ENCODE measurements at places on chromosomes 5 and 9.

DNA sequence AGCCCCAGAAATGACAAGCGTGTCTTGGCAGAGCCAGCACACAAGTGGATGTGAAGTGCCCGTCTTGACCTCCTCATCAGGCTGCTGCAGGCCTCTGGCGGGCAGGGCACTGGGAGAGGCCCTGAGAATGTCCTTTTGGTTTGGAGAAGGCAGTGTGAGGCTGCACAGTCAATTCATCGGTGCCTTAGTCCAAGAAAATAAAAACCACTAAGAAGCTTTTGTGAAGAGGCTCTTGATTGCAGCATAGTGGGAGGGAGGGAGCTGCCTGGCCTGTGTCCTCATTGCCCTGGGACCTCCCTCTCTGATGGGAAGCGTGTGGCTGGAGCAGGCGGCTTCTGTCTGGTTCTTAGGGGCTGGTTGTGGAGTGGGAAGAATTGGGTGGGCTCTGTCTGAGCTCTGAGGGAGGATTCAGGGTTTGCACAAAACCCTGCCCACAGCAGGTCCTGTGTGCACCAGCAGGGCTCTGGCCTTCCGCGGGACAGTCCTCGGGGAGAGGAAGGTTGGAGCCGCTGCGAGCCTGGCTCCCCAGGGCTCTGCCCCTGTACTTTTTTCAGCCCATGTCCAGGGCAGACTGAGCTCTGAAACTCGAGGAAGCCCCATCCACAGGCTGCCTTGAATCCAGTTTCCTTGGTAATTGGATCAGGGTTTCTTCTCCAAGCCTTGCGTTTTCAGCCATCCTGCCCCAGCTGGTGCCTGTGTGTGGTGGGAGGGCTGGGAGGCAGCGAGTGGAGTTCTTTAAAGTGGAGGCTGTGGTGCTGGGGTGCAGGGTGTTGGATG, 1.1 kb downstream of the HRCT1 start:
- no peak for DNase-seq

DNA sequence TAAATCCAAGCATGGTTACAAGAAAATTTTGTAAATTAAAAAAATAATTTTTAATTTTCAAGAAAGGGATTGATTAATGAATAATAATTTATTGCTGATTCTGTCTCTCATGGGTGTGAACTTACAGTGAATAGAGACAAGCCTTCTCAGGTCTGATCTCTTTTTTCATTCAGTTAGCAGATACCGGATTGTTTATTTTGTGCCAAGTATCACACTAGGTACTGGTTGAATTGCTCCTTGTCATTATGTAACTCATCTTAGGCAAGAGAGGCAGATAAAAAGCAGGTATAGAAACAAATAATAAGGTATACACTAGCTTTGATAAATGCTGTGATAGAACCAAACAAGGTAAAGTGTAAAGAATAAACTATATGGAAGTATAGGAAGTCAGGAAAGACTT, 283.3 kb downstream of the PJA2 start:
- no peak for DNase-seq

- no peak for DNase-seq
Observed at GRCh38 chr5:141343242-141343952, at the start of gene PCDHGA3. Gene PCDHGA3, plus strand, starts transcription at chr5:141343829. Its CDS starts 205 bp downstream, at chr5:141344034.

GRCh38 chr9:1009101-1009707, 32.7 kb downstream of the DMRT3 start:
- no peak for DNase-seq

- DNase-seq = no peak
Observed at GRCh38 chr9:29730163-29730562, 2156.9 kb upstream of the C9orf72 start.

DNA sequence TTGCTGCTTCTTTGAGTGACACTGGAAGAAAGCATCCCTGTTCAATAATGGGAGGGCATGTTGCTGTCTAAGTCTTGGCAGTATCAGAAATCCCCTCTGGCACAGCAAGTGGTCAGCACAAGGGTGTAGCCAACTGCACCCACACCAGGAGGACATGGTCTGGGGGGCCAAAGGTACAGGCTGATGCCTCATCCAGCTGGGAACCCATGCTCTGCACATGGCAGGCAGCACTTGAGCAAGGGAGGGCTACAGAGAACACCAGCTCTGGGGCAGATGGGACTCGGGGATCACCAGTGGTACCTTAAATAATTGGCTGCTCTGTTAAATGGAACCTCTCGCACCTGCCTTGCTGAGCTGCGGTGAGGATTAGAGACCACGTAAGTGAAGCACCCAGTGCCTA, 265.2 kb downstream of the SYK start:
- no peak for DNase-seq

GRCh38 chr9:136003411-136004218, 42.4 kb upstream of the UBAC1 start:
- DNase-seq = no peak

GRCh38 chr5:67935908-67936566, 279.5 kb upstream of the PIK3R1 start:
- DNase-seq = no peak

DNA sequence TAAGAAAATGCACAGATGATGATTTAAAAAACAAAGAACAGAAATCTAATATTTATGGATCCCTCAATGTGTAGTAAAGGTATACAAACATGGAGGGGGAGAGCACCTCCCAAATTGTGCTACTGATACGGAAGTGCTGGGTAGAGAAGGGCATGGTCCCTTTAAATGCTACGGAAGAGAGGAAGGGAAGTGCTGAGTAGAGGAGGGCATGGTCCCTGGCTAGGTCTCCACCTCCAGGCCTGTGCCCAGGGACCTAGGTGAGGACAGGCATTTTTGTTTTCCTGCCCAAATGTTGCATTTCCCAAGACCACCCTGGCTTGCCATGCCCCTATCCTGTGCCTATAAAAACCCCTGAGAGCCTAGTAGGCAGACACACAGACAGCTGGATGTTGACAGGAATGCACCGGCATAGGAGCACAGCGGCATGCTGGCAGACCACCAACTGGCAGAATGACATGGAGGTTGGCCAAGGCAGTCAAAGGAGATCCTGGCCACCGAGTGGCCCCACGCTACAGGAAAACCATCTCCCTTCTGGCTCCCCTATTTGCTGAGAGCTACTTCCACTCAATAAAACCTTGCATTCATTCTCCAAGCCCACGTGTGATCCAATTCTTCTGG, 62.1 kb upstream of the SPDL1 start:
- DNase-seq = no peak

- no peak for DNase-seq
Observed at GRCh38 chr9:132424857-132425674, 15.1 kb downstream of the CFAP77 start.

DNA sequence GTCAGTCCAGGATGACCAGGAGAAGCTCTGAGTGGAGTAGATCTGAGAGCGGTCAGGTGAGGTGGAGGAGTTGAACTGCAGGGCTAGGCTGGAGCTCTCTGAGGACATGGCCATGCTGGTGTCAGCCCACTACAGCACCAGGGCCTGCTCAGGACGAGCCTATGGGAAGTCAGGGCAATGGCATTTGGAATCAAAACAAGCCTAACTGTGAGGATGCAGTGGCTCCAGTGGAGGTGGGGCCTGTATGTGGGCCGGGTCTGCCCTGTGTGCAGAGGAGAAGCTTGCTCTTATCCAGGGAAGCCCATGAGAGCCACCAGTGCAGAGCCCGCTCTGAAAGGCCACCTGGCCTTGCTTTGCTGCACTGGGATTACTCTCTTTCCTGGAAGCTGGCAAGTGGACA, 11.1 kb downstream of the CXCL14 start:
- DNase-seq = no peak

DNA sequence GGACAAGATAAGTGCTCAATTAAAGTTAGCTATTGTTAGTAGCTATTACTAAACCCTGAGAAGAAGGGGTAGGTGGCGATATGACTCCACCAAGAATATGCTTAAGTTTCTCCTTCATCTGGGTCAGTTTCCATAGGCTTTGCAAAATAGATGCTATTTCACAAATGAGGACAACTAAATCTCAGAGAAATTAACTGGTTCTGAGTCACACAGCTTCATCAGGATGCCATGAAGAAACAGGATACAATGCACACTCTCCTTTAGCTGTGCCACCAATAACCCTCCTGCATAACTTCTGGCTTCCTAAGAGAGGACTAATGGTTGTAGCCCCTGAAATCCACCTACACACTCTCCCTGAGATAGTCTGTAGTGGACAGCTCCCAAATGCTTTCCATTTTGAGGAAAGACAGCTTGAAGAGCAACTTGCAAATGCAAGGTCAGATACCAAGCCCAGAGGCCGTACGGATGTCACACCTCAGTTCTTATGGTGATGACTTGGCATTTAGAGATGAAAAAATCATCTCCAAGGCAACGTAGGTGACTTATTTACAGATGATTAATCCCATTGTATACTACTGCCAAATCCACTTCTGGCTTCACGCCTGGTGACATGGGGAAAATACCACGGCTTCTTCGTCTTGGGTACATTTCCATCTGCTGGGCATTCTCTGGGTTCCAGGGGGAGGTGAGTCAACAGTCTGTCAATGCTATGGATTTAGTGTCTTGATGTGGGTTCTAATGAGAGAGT, 251.4 kb upstream of the IL12B start:
- no peak for DNase-seq

DNA sequence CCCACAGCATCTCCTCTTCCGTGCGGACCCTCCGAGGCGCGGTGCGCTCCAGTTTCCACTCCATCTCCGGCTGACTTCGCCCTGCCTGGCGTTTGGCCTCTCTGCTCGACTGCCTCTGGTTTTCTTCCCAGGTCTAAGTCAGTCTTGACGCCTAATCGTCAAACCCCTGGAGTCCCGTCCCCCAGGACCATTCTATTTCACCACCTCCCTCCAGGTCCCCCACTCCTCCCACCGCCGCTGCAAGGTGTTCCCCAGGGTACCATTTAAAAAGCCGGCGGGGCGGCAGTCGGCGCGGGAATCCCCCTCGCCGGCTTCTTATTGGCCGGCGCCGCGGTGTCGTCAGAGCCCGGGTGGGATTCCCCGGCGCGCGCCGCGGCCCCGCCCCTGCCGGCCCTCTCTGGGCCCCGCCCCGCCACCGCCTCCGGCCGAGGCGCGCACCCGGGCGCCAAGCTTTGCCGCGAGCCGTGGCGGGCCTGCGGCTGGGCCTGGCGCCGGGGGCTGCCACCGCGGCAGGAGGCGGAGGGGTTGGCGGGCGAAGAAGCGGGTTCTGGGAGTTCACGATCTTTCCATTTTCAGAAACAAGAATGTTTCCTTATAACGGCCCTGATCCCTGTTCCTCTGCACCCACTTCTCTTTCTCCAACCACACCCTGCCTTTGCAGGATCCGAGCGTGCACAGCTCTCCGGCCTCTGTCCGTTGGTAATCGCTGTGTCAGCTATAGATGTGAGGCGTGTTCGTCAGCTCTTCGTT, at the start of gene CDC20B:
CDC20B (minus strand) TSS at position 241 of the 750 bp plus-strand sequence; CDS start at position 64, 177 bp downstream.
- DNase-seq = no peak

DNA sequence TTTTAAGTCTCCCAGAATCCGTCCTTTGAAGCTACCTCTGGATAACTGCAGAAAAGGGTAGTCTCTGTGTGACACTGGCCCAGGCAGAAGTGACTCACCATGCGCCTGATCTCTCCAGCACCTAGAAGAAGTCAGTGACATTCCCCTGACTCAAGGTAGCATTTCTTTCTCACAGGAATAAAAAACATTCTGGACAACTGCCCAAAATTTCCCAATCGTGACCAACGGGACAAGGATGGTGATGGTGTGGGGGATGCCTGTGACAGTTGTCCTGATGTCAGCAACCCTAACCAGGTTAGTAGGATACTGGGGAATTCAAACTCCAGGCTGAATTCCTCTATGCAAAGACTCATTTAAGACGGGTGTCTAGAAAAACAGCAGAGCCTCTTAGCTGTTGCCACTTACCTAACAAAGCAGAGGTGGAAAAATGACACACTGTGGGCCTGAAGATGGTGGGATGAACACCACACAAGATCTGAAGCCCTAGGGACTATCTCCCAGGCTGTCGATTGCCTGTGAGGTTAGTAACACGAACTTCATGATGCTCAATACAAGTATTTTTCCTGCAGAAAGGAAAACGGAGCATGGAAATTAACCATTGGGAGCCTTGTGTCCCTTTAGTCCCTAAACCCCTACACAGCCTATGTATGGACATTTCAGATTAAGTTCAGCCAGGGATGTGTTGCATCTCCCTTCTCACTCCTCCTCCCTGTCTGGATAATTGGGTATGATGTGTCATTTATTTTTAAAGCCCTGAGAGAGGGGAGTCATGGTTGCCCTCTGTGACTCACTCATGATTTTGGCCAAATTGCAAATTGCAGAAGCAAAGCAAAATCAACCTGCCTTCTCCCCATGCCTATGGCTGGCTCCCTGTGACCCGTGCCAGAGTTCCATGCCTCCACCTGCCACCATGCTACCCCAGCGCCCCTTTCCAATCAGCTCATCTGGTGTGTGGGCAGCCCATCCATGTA, 37.2 kb downstream of the THBS4 start:
- peak; percentile 22 for DNase-seq

DNA sequence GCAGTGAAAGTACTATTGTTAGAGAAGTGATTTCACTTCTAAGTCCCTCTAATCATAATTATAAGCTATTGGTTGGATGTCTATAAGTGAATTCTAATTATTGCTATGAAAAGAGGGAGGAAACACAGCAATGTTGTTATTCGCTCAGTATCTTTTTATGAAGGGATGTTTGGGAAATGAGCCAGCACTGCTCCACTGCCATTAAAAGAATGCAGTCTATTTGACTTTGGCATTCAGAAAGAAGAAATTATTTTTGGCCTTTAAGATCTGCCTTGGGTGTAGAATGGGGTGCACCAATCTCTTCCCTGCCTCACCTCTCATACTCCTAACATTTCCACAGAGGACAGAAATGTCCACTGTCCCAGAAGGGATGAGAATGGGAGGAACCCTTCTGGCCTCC, 332.0 kb downstream of the SPATA31D1 start:
- no peak for DNase-seq

DNA sequence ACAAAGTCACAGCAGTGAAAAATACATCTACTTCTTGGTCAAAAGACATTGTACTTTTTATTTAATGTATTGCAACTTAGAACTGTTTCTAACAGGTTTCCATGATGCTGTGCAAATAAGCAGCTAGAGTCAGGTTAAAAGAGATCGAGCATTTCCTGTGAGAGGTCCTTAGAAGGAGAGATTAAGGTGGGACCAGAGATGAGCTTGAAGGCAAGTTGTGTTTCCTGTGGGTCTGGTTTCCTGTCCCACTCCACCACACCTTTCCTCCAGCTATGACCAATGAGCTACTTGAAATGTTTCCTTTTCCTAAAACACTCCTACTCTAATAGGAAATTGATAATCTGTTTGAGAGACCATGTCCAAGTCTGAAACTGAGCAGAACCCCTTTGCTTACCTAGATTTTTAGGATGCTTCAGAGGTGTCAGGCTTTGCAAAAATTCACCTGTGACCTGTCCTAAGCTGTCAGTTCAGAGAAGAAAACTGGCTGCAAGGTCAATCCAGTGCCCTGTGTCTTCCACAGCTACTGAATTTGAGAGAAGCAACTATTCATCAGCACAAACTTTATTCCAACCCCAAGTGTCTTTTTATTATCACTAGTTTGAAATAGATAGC, 13.1 kb upstream of the RLN1 start:
- no peak for DNase-seq

- DNase-seq = no peak
Observed at GRCh38 chr5:122523776-122524175, 211.7 kb downstream of the SNCAIP start.

Data from vagina (tissue), 2 donors.